Psoas muscle (tissue), 8 donors: ENCODE measurements at places on chromosomes 1 and 21. TPM values are rescaled to one million over a fixed set of nuclear protein-coding genes. Genes with fewer than 3 reads are reported as not detected.

Gene ETNK2
- total RNA-seq = 1.7 TPM

Gene FMO4
- 0.84 TPM for total RNA-seq

Gene EPHA10
- total RNA-seq = not detected

Gene BACE2
- 7.2 TPM for total RNA-seq

Gene TRPM2
- total RNA-seq = 0.69 TPM

GRCh38 chr1:222167896-222168295 lies 380.0 kb downstream of the HHIPL2 start:
- no peak for DNase-seq
- no peaks in the 10 kb centered on the region for H3K27me3 ChIP-seq
- H3K4me3 ChIP-seq = no peak overlapping the region
- H3K27ac ChIP-seq = no peak overlapping the region

- no peak overlapping the region for H3K4me3 ChIP-seq
- no peak for DNase-seq
- no peaks in the 10 kb centered on the region for H3K27me3 ChIP-seq
Measured at GRCh38 chr1:230332061-230332460, 94.1 kb downstream of the PGBD5 start.

GRCh38 chr21:38260426-38260825 lies 3.6 kb downstream of the KCNJ15 start:
- H3K27me3 ChIP-seq = peaks cover under 1% of the 10 kb centered on the region
- no peak for DNase-seq
- no peak overlapping the region for H3K4me3 ChIP-seq
- H3K27ac ChIP-seq = no peak overlapping the region
- no peaks in the 10 kb centered on the region for H3K36me3 ChIP-seq
- H3K4me1 ChIP-seq = no peaks in the 10 kb centered on the region

DNA sequence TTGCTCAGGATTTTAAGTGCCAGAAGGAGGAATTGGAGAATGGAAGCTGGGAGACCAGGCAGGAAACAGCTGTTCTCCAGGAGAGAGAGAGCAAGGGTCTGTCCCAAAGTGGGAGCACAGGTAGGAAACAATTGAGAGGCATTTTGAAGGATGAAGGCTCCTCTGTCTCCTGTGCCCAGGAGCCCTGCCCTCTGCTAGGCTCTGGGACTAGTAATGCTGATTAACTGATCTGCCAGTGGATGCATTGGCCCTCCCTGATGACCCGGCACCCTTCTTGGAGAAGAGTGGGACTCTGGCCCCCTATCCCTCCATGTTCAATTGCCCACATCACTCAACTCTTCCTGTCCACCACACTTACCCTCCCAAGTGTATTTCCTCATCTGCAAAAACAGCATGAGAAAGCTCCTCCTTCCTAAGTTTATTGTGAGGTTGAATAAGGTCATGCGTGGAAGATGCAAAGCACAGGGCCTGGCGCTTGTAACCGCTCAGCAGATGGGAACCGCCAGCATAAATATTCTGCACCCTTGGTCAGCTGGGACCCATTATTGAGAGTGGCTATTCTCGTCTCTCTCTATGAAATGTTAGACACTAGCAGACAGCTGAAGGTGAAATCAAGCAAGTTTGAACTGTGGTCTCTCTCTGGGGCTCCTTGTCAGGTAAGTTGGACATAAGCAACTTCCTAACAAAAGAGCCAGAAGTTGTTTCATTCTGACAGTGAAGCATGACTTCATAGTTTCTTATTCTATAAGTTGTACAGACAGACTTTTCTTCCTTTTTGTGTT lies 63.0 kb upstream of the ANGPTL1 start:
- H3K4me3 ChIP-seq = no peak overlapping the region
- DNase-seq = no peak
- H3K4me1 ChIP-seq = peaks cover 14% of the 10 kb centered on the region
